ENCODE measurements at places on chromosomes 4 and X. TPM values are rescaled to one million over a fixed set of nuclear protein-coding genes. Genes with fewer than 3 reads are reported as not detected.

Gene HDAC8
- total RNA-seq = 30.8 TPM

Gene MAGEC1
- not detected for total RNA-seq

Gene PRDM8
- total RNA-seq = 5.7 TPM

Gene GAGE12J
- total RNA-seq = not detected

Gene GJB1
- total RNA-seq = not detected

Gene SLC6A8
- 7.2 TPM for total RNA-seq

Gene CXCL9
- total RNA-seq = not detected

Gene MEPE
- total RNA-seq = not detected

DNA sequence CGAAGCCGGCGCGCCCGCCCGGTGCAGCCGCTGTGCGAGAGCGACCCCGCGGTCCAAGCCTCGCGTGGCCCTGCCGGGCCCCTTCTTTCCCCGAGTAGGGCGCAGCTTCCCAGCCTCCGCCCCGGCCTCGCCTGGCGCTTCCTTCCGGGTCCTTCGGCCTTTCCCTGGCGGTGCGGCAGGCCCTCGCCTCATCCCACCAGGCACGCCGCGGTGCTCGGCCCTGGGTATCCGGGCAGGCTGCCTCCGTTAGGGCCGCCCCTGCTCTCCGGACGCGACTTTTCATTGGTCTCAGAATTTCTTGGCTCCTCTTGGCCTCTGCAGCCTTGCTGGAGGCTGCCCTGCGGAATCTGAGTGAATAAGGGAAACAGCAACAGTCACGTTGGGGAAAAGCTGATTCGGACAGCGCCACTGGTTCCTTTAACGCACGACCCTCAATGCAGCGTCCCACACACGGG, 429 bp downstream of the UVSSA start:
- DNase-seq = peak; percentile 82

GRCh38 chr4:113665036-113665435, 96.5 kb downstream of the CAMK2D start:
- no peak for DNase-seq

DNA sequence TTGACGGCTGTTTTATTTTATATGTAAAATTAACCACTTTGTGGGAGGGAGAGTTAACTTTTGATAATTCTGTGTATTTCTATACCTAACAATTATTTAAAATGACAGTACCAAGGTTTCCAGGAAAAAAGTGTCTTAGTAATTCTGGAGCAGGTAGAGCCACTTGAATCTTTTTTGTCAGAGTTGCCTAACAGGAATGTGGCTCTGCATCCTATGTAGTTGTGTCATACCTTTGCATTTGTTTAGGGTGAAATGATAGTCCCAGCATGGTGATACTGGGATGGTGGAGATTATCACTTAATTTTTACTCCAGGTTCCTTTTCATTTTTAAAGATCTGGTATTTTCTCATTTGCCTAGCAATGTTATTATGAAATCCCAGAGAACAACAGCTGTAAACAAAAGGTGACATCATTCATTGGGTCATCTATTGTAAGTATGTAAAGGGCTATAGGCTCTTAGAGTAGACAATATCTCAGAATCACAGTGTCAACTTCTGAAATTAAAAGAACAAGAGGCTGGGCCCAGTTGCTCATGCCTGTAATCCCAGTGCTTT, 9.6 kb downstream of the SGMS2 start:
- DNase-seq = no peak

GRCh38 chr4:123418351-123418931, 21.8 kb downstream of the SPRY1 start:
- DNase-seq = peak; percentile 92

GRCh38 chrX:96387801-96388200, 296.8 kb upstream of the DIAPH2 start:
- DNase-seq = peak; percentile 19

GRCh38 chrX:16202943-16203342, 35.7 kb downstream of the MAGEB17 start:
- DNase-seq = no peak

DNA sequence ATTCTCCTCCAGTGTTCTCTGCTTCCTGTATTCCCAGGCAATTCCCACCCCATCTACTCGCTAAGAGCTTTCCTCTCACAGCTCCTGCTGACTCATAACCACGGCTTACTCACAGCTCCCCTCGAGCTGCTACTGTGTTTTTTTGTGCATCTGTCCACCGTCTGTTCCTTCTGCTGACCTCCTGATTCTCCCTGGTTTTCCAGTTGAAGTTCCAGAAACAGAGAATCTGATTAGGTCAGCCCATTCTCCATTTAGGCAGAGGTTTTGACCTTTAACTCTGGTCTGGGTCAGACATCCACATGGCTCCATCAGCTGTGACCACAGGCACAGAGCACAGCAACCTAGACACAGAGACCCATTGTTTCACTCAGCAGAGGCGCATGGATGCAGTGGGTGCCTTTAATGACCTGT, 5.5 kb upstream of the SMIM20 start:
- peak; percentile 99 for DNase-seq

- DNase-seq = no peak
Measured at GRCh38 chr4:3512279-3512678, 19.9 kb downstream of the LRPAP1 start.

DNA sequence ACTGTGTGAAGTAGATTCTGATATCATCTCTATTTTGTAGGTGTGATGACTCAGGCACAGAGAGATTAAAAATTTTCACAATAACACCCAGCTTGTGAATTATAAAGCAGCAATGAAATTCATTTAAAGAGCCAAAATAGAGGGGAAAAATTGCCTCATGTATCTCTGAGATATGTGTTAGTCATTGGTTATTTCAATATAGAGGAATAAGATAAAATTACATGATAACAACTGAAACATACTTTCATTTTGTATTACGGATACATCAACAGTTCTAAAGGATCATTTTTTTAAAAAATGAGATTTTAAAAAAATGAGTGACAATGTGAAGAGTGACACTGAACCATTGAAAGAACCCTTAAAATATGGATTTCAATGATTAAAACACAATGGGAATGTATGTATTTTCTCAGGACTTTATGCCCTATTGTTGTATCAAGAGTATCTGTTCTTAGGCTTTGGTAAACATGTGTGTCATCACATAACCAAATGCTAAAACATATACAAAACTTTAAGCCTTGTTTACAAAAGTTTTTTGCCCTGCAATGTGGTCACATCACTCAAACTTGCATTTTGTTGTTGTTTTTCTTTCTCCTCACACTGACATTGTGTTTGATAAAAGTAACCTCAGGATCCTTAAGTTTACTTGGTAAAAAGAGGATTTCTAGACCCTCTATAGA, 221.3 kb downstream of the ANTXR2 start:
- peak; percentile 22 for DNase-seq

DNA sequence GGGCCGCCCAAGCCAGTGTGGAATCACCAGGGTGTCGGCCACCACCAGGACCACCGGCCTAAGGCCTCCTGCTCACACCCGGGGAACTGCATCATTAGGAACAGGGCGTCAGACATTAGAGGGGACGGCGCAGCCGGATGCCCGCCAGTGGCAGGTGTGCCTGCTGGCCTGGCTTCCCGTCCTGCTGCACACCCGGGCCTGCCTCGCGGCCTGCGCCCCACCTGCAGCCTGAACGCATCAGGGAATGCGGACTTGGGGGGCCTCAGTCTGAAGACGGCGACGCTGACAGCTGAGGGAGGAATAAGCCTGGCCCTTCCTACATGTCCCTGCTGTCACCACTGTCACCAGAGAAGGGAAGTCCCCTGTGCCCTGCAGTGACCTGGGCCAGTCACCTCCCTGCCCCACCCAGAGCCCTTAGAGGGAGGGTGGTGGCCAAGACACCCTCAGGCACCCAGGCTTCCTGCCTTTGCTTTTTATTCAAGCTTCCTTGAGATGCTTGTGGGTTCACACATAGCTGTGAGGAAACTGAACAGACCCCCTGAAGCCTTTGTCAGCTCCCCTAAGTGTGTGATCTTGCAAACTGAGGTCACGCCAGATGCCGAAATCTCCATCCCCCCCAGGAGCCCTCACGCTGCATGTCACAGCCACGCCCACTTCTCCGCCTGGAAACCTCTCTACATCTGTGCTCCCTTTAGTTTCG, 3.2 kb downstream of the DGKQ start:
- no peak for DNase-seq

DNA sequence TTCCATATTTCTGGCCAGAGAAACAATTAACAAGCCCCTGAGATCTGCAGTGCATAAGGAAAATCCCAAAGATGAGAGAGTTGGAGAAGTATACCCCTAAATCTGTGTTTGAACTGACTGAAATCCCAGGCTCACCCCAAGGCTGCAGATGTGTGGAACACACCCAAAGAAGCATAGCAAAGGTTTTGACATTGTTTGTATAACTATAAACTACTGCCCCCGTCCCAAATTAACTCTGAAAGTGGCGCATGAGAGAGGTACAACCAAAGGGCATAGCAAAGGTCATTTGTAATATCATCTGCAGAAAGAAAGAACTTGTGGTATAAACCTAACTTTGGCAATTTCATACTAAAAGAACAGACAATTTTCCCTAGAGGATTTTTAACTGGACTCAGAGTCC, 157.9 kb downstream of the DCAF12L1 start:
- no peak for DNase-seq

All from IMR-90 (cell line).